Activated T-helper 2 cell treated with anti-CD3 and anti-CD28 coated beads, Interferon-gamma antibody, Interleukin-2, Interleukin-4, amounts not matched to agents 10 μg/mL and 5 μg/mL and 100 μg/mL, durations not matched to agents 14 hours and 24 hours and 36 hours (primary cell): ENCODE measurements at places on chromosomes 1 and 21. TPM values are rescaled to one million over a fixed set of nuclear protein-coding genes. Genes with fewer than 3 reads are reported as not detected.
A peak's percentile ranks its signal among the peaks of the same experiment; 100 is the strongest.

GRCh38 chr21:20800106-20800505 is 198.1 kb upstream of the NCAM2 start:
- no peak for DNase-seq

- DNase-seq: no peak
Measured at GRCh38 chr1:24540906-24541710, 14.8 kb upstream of the NCMAP start.

DNA sequence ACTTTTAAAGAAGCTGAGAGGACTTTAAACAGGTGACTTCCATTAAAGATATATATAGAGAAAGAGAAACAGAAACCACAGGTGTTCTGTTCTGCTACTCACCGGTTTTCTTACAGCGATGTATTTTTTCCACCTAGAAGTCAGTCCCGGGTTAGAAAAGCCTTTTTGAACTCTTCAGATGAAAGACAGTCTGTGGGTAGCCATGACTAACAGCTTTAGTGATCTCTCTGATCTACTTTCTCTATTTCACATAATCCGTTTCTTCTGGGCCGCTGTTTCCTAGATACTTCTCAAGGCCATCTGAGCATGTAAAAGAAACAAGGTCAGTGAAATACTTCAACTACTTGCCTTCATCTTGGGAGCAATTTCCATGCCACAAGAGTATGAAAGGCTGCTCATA is 25.1 kb downstream of the WDR64 start:
- peak; percentile 19 for DNase-seq

DNA sequence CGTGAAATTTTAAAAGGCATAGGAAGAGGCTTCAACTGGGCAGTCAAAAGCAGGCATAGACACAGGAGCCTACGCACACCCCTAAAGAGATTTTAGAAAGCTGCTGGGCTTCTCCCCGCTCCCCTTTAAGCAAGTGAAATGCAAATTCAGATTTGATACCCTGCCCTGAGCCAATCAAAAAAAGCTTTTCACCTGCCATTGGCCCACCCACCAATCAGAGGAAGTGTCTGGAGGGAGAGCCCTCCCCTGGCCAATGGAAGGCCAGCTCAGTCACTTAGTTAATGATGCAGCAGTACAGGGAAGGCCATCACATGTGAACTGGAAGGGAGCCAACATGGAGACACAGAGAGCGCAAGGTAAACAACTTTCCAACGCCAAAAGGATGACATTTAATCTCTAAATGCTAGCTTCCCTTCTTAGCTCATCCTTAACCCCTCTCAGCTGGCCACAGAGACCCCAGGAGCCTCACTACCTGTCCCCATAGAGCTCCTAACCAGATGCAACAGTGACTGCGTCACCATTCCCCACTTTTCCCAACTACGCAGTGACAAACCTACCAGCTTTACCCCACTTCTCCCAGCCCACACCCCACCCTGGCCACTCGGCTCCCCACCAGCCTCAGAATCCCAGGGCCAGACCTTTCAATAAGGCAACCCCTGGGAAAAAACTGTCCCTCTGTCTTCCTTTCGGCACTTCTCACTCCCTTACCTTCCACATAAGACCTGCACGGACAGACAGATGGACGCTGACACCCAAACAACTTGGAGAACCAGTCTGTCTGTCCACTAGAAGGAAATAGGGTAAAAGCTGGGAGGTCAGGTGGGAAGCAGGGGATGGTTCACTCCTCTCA is 71.0 kb downstream of the CD46 start:
- peak; percentile 46 for DNase-seq

DNA sequence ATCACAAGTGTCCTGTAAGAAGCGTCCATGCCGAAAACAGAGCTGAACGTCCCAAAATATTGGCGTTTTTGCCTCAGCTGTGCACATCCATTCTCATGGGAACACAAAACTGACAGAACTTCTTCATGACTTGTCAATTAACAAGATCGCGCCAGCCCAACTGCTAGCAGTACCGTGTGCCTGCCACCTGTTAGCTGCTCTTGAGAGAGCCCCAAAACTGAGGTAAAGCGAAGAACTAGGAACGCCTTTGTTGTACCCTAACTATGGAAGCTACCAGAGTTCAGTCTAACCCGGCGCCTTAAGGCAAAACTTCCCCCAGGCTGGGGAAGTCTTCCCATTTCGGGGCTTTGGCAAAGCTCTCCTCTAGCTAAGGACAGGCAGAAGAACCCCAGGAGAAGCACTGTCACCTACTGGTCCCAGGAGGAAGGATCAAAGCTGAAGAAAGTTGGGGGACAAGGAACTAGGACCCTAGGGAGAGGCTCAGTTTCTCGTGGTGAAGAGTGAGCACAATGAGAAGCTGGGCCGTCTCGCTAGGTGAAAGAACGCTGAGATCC is 719 bp downstream of the EYA3 start:
- no peak for DNase-seq

- DNase-seq: no peak
Measured at GRCh38 chr1:227587968-227588367, 24.6 kb downstream of the ZNF678 start.

DNA sequence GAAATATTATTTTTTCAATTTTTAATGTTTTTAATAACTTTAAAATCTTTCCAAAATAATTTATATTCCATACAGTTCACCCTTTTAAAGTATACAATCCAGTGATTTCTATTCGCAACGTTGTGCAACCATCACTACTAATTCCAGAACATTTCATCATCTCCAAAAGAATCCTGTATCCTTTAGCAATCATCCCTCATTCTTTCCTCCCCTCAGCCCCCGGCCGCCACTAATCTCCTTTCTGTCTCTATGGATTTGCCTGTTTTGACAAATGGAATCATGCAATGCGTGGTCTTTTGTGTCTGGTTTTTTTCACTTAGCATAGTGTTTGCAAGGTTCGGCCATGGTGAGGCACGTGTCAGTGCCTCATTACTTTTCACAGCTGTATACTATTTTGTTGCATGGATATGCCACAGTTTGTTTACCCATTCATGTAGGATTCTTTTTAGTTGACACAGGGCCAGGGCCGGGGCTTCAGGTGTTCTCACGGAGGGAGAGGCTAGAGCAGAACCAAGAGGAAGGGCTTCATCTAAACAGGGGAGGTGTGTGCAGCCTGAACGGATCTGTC is 40.6 kb upstream of the ZBTB40 start:
- DNase-seq: no peak

DNA sequence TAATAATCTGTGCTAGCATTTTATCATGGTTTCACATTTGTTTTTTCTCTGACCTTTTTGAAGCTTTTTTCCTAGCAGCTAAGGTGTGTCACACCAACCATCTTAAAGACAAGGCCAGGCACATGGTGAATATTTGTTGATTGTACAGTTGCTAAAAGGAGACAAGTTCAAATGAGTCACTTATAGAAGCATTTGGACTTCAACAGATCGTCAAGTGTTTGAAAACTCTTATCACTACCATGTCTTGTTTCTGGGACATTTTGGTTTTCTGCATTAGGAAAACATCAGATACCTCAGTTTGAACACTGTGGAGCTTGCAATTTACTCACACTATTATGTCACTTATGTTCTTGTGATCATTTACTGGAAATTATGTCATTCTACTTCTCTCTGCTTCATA is 407.3 kb downstream of the USP25 start:
- no peak for DNase-seq

- no peak for DNase-seq
Measured at GRCh38 chr1:24289937-24290595, 29.1 kb upstream of the GRHL3 start.

DNA sequence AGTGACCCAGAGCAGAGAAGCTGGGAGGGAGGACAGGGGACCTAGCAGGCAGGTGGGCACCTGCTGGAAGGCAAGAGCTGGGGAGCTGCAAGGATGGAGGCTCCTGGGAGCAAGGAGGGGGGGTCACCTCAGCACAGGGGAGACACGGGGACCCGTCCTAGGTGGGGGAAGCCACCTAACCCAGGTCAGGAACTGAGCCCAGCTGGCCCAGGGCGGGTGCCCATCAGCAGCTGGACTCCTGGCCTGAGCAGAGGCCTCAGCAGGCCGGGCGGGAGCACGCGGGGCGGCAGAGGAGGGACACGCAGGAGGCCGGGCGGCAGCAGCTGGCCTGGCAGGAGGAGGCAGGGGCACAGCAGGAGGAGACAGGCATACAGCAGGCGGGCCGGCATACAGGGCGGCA is 949 bp downstream of the KRTAP10-1 start:
- no peak for DNase-seq

DNA sequence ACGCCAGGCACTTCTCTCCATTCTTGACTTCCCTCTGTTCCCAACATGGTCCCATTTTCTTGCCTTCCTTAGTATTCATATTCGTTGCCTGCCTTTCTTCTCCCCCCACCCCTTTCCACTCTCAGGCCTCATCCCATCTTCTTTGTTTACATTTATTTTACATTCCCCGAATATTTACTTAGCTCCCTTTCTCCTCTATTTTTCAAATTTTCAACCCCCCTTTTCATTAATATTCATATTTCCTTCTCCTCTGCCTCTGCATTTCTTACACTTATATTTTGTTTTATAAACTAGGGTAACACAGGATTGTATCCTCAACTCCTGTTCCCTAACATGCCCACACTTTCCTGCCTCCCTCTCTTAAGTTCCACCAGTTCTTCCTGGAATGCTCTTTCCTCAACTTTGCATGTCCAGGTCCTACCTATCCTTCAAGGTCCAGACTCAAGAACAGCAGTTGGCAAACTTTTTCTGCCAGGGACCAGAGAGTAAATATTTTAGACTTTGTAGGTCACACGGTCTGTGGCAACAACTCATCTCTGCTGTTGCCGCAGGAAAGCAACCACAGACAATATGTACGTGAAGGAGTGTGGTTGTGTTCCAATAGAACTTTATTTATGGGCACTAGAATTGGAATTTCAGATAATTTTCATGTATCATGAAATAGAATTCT is 29.8 kb upstream of the A3GALT2 start:
- DNase-seq: no peak

GRCh38 chr1:117564227-117565075 is 41.4 kb upstream of the TENT5C start:
- peak; percentile 1 for DNase-seq

DNA sequence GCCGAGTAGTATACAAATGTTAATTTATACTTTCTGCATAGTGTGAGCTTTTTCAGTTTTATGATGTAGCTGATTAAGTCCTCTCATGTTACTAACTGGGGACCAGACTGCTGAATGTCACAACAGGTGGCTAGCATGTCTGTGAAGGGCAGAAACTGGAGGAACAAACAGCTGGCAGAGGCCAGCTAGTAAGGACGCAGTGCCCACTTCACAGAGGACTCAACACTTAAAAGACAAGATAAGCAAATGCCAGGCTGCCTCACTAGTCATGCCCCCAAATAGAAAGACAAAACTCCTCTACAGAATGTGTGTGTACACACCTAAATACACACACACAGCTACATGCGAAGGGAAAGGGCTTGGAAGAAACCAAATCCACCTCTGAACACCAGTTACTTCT is 73.8 kb upstream of the ZNF678 start:
- DNase-seq: no peak

GRCh38 chr1:185074307-185074706 is 28.9 kb downstream of the RNF2 start:
- DNase-seq: no peak

DNA sequence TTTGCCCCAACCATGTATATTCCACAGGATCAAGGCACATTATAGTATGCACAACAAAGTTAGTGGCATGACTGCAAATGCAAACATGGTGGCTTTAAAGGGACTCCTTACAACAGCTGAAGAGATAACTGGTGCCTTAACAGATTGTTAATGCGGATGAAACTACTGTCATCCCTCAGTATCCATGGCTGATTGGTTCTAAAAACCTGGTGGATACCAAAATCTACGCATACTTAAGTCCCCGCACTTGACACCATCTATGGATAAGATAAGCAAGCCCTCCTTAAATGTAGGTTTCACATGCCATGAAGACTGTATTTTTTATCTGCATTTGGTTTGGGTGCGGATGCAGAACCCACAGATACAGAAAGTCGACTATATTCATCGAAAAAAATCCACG is 73.5 kb downstream of the ZNF644 start:
- DNase-seq: no peak

The ANKRD34A gene
- 4.1 TPM in 2 replicates for total RNA-seq

The FCN3 gene
- total RNA-seq: not detected in 2 replicates

The RHEX gene
- total RNA-seq: not detected in 2 replicates

The RHBDL2 gene
- not detected in 2 replicates for total RNA-seq

The C1QB gene
- total RNA-seq: not detected in 2 replicates

The DNASE2B gene
- total RNA-seq: not detected in 2 replicates

The NFIA gene
- 1.4 and 1.5 TPM in 2 replicates for total RNA-seq

The SPRR2F gene
- not detected in 2 replicates for total RNA-seq

The INSRR gene
- total RNA-seq: 1.1 and 1.4 TPM in 2 replicates
